Activated CD4-positive, alpha-beta T cell treated with anti-CD3 and anti-CD28 coated beads, Interleukin-2, amount 10 ng/mL, durations not matched to agents 7 days and 5 days (primary cell): ENCODE measurements at places on chromosomes 3 and 15. TPM values are rescaled to one million over a fixed set of nuclear protein-coding genes. Genes with fewer than 3 reads are reported as not detected.
A peak's percentile ranks its signal among the peaks of the same experiment; 100 is the strongest.

- H3K27ac ChIP-seq: peak overlapping the region; percentile 55
- H3K27me3 ChIP-seq: peaks cover 54% of the 10 kb centered on the region
- peaks cover 12% of the 10 kb centered on the region for H3K4me1 ChIP-seq
Measured at GRCh38 chr3:3798631-3799113, 559 bp upstream of the LRRN1 start.

DNA sequence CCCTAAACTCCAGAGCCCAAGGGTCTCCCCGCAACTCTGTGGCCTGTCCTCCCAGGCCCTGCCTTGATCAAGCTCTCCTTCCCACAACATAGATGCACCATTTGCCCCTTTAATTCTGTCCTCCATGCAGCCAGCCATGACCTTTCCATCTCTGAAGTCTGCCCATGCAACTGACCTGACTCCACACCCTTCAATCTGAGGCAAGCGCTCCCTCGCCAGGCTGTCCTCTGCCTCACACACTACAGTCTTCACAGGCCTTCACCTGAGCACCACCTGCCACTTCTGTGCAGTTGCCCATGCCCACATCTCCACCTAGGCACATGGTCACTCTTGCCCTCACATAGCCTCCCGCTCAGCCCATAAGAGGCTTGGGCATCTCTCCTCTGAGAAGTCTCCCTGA lies 244.0 kb downstream of the OCA2 start:
- H3K36me3 ChIP-seq: no peaks in the 10 kb centered on the region
- DNase-seq: no peak
- H3K4me1 ChIP-seq: no peaks in the 10 kb centered on the region
- no peak overlapping the region for H3K27ac ChIP-seq
- no peak overlapping the region for H3K4me3 ChIP-seq

DNA sequence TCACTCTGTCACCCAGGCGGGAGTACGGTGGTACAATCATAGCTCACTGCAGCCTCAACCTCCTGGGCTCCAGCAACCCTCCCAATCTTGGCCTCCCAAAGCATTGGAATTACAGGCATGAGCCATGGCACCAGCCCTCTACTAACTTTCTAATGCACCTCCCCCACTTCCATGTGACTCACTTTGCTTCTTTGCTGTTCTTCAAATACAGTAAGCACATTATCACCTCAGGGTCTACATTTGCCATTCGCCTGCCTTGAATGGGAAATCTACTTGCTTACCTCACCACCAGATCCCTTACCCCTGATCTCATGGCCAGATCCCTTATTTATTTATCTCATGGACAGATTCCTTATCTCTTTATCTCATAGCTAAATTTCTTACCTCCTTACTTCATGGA lies 235.3 kb downstream of the KCNMB2 start:
- no peaks in the 10 kb centered on the region for H3K27me3 ChIP-seq
- no peaks in the 10 kb centered on the region for H3K36me3 ChIP-seq
- H3K4me1 ChIP-seq: peaks cover 4% of the 10 kb centered on the region
- H3K4me3 ChIP-seq: no peak overlapping the region
- H3K27ac ChIP-seq: no peak overlapping the region

Gene RTP1
- total RNA-seq: not detected

Gene HDGFL3
- 25.0 TPM for total RNA-seq

DNA sequence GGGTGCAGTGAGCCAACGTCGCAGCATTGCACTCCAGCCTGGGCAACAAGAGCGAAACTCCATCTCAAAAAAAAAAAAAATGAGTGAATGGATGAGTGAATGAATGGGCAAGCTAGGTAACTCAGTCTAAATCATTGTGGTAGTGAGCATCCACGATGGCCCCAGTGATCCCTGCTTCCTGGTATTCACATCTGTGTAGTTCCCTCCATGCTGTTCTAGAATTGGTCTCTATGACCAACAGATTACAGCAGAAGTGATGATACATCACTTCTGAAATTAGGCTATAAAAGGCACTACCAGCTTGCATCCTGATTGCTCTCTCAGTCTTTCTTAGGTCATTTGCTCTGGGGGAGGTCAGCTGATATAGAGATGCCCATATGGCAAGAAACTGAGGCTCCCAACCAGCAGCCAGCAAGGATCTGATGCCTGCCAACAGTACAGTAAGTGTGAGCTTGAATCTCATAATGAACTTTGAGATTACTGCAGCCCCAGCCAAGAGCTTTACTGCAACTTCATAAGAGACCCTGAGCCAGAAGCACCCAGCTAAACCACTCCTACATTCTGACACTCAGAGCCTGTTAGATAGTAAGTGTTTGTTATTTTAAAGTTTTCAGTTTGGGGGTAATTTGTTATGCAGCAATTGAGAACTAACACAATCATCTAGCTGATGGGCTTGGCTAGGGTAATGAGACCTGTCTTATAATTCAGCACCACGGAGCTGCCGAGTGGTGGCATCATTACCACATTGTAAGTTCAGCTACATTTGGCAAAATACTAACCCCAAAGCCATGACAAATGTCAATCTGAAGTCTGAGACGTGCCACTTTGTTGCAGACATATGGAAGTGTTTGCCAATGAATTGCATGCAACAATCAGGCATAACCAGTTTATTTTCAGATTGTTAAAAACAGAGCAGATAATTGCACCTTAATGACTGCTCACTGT lies 53.0 kb downstream of the KLHL6 start:
- H3K4me1 ChIP-seq: peaks cover 8% of the 10 kb centered on the region
- no peaks in the 10 kb centered on the region for H3K27me3 ChIP-seq
- H3K27ac ChIP-seq: no peak overlapping the region
- no peak overlapping the region for H3K4me3 ChIP-seq

Gene NR2E3
- not detected for total RNA-seq

DNA sequence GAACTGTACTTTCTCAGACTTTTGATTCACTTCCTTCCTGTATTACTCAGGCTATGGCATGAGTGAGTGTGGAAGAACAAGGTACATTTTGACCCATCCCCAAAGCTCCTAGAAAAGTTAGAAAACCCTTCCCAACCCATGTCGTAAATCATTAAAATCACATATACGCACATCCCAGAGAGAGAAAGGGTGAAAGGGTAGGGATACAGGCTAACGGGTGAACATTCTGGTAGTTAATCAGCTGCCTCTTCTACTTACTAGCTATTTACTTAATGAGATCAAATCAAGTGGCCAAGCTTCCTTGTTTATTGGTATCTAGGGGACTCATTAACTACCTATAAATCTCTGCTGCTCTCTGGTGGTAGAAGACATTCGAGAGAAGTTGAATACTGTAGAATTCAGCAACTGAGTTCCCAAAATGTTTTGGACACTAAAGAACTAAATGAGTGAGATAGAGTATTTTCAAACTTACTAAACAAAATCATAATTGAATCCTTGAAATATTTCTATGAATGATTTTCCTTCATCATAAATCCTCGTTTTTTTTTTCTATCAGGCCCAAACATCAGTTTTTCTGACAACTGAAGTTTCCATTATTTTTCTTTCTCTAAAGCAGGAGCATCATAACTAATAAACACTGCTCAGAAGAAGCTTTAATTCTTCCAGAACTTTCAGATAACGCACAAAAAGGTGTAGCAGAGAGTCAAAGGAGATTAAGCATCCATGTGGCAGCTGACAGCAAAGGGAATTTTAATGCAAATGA lies 124.2 kb downstream of the IMPG2 start:
- peaks cover 9% of the 10 kb centered on the region for H3K27me3 ChIP-seq
- no peak for DNase-seq

DNA sequence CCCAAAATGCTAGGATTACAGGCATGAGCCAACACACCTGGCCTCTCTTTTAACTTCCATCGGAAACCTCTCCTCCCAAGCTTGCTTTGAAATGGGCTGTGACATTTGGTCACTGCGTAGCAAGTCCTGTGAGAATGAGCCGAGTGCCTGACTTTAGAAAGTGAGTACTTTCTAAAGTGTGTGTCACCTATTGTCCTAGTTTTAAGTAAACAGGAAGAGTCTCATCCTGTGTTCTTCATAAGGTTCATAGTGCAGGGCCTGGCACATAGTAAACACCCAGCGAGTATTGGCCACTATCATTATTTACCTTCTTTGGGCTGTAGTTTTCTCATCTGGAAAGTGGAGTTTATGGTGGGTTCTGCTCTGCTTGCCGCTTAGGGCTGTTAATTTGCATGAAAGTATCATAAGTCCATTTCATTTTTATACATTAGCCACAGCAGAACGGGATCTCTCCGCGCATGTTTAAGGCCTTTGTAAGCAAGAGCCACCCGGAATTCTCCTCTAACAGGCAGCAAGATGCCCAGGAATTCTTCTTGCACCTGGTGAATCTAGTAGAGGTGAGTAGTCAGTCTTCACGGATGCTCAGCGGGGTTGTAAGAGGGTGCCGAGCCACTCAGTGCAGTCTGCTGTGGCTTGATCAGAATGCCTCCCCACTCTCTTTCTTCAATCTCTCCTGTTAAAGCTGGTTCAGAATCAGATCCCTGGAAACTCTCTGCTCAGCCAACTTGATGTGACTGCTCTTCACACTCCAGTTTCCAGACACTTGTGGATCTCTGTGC lies 87.2 kb downstream of the USP13 start:
- H3K27me3 ChIP-seq: no peaks in the 10 kb centered on the region
- DNase-seq: no peak
- H3K27ac ChIP-seq: no peak overlapping the region
- peaks cover 19% of the 10 kb centered on the region for H3K4me1 ChIP-seq
- H3K4me3 ChIP-seq: no peak overlapping the region

DNA sequence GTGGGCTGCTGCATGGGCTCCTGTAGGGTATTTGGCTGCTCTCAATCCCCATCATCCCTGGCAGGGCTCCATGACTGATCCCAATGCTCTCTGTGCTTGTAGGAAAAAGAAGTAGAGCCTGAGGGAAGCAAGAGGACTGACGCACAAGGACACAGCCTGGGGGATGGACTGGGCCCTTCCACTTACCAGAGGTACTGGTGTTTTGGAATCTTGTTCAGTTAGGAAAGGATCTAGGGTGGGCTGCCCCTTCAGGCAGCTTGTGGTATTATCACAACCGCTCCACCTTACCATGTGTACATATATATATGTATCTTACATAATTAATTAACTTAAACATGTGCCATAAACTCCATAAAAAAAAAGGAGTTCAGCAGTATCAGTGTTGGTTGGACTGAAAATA lies 1.3 kb downstream of the SLC28A2 start:
- DNase-seq: no peak
- no peaks in the 10 kb centered on the region for H3K27me3 ChIP-seq
- no peaks in the 10 kb centered on the region for H3K4me1 ChIP-seq
- no peak overlapping the region for H3K4me3 ChIP-seq

GRCh38 chr15:95252404-95252803 lies 1021.0 kb downstream of the MCTP2 start:
- H3K27me3 ChIP-seq: peaks cover 12% of the 10 kb centered on the region
- no peak overlapping the region for H3K4me3 ChIP-seq
- H3K4me1 ChIP-seq: no peaks in the 10 kb centered on the region
- H3K36me3 ChIP-seq: no peaks in the 10 kb centered on the region
- no peak for DNase-seq

DNA sequence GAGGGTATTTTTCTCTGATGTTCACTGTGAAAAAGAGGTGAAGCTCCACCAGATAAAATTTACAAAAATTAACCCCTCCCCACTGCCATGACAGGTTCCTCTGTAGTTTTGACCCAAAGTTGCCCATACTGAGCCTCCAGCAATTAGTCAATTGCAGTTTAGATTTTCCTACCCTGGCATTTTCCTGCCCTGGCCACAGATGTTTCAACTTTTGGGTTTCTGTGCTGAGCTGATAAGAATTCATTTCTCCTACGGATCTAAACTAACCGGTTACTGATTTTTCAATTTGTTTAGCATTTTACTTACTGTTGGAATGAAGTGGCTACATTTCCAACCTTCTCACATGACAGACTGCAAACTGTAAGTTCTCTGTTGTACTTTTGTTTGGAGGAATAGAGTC lies 1346.1 kb upstream of the EPHA6 start:
- H3K4me1 ChIP-seq: no peaks in the 10 kb centered on the region
- no peaks in the 10 kb centered on the region for H3K27me3 ChIP-seq
- H3K27ac ChIP-seq: no peak overlapping the region
- no peaks in the 10 kb centered on the region for H3K36me3 ChIP-seq
- no peak overlapping the region for H3K4me3 ChIP-seq
- DNase-seq: no peak

DNA sequence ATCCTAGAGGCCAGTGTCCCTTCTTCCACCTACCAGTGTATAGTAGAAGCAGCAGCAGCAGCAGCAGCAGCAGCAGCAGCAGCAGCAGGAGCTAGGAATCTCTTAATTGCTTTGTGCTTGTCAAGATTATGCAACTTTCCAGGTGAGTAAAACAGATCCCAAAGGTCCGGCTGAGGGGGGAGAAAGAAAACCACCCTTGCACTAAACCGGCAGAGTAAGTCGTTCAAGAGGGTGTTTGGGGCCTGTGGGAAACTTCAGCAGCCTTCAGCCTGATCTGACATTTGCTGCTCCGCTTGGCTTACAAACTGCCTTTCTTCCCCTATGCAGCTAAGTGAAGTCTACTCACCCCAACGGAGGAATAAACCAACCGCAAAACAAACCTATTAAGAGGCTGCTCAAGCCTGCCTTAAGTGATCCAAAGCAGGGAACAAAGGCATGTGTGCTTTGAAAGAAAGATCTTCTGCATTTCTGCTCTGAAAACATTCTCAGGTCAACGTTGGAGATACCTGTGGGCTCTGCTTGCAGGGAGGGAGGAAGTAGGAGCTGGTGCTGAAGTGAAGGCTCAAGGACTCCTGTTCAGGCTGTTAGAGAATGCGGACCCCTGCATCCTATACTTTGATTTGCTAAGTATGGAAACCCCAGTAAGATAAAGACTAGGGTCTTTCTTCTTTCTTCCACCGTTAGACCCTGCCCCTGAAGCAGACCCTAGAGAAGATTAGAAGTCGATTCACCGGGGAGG lies 35.7 kb upstream of the DLG1 start:
- no peak for DNase-seq
- no peaks in the 10 kb centered on the region for H3K36me3 ChIP-seq
- H3K4me3 ChIP-seq: no peak overlapping the region

DNA sequence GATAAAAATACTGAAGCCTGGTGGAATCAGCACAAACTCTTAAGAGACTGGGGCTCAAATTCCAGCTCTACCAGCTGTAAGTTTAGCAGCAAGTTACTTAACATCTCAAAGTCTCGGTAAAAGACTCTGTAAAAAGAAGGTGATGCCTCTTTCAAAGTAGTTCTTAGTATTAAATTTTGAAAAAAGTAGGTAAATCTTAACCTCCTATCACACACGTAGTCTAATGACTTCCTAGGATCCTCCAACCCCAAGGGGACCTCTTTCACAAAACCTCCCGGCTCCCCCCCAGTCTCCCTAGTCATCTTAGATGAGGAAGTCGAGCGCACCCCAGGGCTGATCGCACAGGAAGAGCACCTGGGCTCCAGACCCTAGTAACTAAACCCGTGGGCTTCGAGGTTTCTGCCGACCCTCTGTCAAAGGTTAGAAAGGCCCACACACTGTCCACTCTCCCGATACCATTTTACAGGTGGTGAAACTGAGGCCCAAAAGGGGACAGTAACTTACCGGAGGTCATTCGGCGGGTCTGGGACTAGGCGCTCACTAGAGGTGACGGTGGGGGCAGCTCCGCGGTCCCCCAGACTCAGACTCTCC lies 427 bp downstream of the MBD4 start:
- no peaks in the 10 kb centered on the region for H3K27me3 ChIP-seq
- peak overlapping the region; percentile 95 for H3K27ac ChIP-seq
- H3K4me1 ChIP-seq: peaks cover 68% of the 10 kb centered on the region
- H3K36me3 ChIP-seq: peaks cover 27% of the 10 kb centered on the region
